ENCODE measurements at places on chromosomes 12 and 14. TPM values are rescaled to one million over a fixed set of nuclear protein-coding genes. Genes with fewer than 3 reads are reported as not detected.

Gene AQP6
- under 0.01 TPM for total RNA-seq

Gene CCDC38
- total RNA-seq, result not detected

Gene COCH
- total RNA-seq, result 0.65 TPM

Gene CLEC4D
- not detected for total RNA-seq

Gene SDSL
- total RNA-seq, result 9.7 TPM

Gene ANG
- 5.5 TPM for total RNA-seq

Gene CCDC177
- total RNA-seq, result not detected

Gene TSPAN19
- not detected for total RNA-seq

Gene UBR7
- total RNA-seq, result 32.5 TPM

Gene BATF
- total RNA-seq, result not detected

Gene TSHR
- total RNA-seq, result not detected

Gene IRAK3
- total RNA-seq, result 10.0 TPM

Gene CEP290
- total RNA-seq, result 16.2 TPM

Gene AQP5
- total RNA-seq, result 3.2 TPM

Gene GSKIP
- total RNA-seq, result 46.4 TPM

Gene NEUROD4
- total RNA-seq, result not detected

Gene IL31
- total RNA-seq, result not detected

Gene KCNH3
- total RNA-seq, result 0.32 TPM

Gene TROAP
- total RNA-seq, result 8.1 TPM

Gene RIN3
- 4.1 TPM for total RNA-seq

Gene DBX2
- not detected for total RNA-seq

Gene P3H3
- 81.9 TPM for total RNA-seq

Gene ASPG
- not detected for total RNA-seq

Gene EPYC
- total RNA-seq, result not detected

Gene FAM90A1
- total RNA-seq, result 0.15 TPM

Gene DIO3
- not detected for total RNA-seq

Gene BMP4
- 52.6 TPM for total RNA-seq

Gene HOXC6
- not detected for total RNA-seq

Gene KRT75
- 2.6 TPM for total RNA-seq

Gene PLA2G1B
- total RNA-seq, result not detected

Gene ARF3
- 42.2 TPM for total RNA-seq

Gene SERPINA12
- not detected for total RNA-seq

Gene EMP1
- 310 TPM for total RNA-seq

Gene ACRBP
- 0.46 TPM for total RNA-seq

Gene GUCY2C
- not detected for total RNA-seq

Gene OVCH1
- not detected for total RNA-seq

Gene MIP
- total RNA-seq, result not detected

Gene IFNG-AS1
- total RNA-seq, result not detected

Gene NTN4
- total RNA-seq, result 190 TPM

Gene GAS2L3
- 28.3 TPM for total RNA-seq

Gene SELPLG
- not detected for total RNA-seq

Gene FBXO21
- 122 TPM for total RNA-seq

Gene IQSEC3
- total RNA-seq, result under 0.01 TPM

Gene MANSC4
- 0.32 TPM for total RNA-seq

Gene IL26
- total RNA-seq, result not detected

Gene GLIPR1L2
- total RNA-seq, result not detected

Gene KLRC1
- not detected for total RNA-seq

Gene GPRC5A
- 14.3 TPM for total RNA-seq

Gene HSPB8
- 0.91 TPM for total RNA-seq

Gene OR4E2
- total RNA-seq, result not detected

Gene PABPN1
- 89.7 TPM for total RNA-seq

Gene SERPINA4
- not detected for total RNA-seq
